Ecto neural progenitor cell (in vitro differentiated cells): ENCODE measurements at places on chromosomes 4 and X.

DNA sequence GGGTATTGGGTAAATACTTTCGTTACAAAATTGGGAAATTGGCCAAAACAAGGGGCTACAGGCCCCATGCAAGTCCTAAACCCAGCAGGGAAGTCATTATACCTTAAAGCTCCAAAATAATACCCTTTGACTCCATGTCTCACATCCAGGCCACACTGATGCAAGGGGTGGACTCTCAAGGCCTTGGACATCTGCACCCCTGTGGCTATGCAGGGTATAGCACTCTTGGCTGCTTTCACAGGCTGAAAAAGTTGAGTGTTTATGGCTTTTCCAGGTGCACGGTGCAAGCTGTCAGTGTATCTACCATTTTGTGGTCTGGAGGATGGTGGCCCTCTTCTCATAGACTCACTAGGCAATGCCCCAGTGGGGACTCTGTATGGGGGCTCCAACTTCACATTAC is 326.5 kb downstream of the TEX13C start:
- DNase-seq, result no peak

DNA sequence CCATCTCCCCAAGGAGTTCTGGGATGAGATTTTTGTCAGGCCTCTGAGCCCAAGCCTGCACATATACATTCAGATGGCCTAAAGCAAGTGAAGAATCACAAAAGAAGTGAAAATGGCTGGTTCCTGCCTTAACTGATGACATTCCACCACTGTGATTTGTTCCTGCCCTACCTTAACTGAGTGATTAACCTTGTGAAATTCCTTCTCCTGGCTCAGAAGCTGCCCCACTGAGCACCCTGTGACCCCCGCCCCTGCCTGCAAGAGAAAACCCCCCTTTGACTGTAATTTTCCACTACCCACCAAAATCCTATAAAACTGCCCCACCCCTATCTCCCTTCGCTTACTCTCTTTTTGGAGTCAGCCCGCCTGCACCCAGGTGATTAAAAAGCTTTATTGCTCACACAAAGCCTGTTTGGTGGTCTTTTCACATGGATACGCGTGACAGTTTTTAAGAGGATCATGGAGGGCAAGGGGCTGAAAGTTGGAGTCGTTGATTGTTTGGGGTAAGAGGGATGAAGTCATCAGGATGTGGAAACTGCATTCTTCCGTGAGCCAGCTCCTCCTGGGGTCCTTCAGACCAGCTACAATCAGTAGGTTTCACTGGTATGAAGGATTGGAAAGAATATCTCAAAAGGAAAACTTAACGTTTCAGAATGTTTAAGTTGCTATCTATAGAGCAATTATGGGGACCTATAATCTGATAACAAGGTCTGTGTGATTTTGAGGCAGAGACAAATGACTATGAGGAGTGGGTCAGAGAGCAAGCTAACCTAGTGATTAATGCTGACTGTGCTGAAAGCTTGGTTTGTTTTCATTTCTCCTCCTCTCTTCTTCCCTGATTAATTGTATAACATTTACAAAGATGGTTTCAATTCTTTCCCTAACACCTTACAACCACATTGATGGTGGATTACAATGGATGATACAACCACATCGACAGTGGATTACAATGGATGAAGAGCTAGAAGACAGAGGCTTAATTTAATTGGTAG is 28.6 kb upstream of the MAGEA11 start:
- DNase-seq, result no peak

- no peak for DNase-seq
Measured at GRCh38 chrX:112803060-112803459, 37.6 kb downstream of the AMOT start.

- DNase-seq, result no peak
Measured at GRCh38 chr4:170662250-170662649, 572.5 kb upstream of the AADAT start.

GRCh38 chrX:68654693-68655092 is 7.2 kb downstream of the STARD8 start:
- DNase-seq, result no peak
